ENCODE measurements at places on chromosomes 4 and X.

- no peak for DNase-seq
Measured at GRCh38 chr4:152938237-152938947, 2.3 kb downstream of the FHDC1 start.

DNA sequence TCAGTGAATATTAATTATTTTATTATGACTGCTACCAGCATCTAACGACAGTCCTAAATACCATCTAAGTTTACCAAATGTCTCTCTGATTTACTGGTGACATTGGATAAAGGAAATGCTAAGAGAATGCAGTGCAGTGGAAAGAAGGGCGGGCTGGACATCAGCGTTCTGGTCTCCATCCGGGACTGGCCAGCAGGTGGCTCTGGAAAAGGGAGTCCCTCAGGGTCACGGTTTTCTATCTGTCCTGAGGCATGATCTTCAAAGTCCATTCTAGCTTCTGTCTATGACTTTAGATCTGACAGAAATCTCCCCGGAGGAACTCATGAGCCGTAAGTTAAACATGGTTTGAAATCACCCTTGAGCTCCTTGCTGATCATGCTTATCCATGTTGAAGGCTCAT is 3.3 kb downstream of the TRIM2 start:
- DNase-seq = no peak

- DNase-seq = no peak
Measured at GRCh38 chr4:145730026-145730425, 50.1 kb downstream of the C4orf51 start.

DNA sequence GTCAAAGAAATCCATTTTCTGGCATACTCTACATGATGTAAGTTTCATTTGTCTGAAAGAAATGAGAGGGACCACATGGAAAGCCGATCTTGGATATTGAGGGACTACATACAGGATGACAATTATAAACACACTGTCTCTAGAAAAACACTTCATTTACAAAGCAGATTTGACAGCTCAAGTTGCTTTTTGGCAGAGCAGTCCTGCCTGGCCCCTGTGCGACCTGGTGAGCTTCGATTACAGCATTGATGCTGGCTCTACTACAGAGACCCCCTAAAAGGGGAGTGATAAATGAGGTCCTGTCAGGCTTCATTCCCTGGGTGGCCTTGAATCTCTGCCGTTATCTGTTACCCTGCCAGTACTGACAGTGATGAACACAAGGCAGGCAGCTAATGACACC is 215.2 kb upstream of the NOCT start:
- no peak for DNase-seq

DNA sequence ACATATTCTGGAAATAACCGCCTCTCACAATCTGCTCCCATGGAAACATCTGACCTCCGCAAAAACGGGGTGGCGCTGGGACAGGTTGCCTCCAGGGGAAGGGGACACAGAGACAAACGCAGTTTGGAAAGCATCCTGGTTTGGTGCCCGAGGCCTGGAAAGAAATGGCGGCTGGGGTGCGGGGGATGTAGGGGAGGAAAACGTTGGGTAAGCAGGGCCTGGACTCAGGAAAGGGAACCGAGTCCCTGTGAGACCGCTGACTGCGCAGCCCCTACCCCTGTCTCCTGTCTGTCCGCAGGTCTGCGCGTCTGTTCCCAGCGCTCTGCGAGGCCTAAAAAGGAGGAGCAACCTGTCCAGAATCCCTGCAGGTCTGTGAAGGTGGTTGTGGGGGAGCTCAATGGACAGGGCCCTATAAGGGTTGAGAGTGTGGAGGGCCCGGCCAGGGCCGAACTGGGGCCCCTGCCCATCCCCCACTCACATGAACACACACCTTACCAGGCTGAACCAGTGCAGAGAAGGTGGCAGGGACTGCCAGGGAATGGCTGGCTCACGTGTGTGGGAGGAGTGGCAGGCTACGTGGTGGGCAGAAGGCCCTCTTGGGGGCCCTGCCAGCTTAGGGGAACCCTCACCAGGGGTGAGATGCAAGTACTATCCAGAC is 672 bp downstream of the TCEAL3 start:
- DNase-seq = peak; percentile 2

DNA sequence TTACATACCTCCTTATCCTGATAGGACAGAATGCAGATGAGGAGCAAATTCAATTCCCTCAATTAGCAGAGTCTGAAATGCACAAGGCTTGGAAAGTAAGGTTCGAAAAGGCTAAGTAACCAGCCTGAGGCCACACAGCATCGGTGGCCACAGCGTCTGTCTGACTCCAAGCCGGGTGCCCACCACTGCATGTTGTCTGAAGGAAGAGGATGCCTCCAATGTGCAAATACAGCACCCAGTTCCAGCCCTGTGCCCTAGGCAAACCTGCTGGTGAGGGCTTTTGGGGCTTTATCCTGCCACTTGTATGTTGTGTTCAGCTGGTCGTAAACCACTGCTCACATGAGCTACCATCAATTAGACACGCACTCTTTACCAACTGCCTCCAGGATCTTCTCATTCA is 48.6 kb upstream of the PPP2R2C start:
- DNase-seq = no peak

- DNase-seq = no peak
Measured at GRCh38 chrX:30283456-30284200, 25.6 kb downstream of the NR0B1 start.

GRCh38 chr4:182776376-182777105 is 140.6 kb downstream of the DCTD start:
- no peak for DNase-seq

DNA sequence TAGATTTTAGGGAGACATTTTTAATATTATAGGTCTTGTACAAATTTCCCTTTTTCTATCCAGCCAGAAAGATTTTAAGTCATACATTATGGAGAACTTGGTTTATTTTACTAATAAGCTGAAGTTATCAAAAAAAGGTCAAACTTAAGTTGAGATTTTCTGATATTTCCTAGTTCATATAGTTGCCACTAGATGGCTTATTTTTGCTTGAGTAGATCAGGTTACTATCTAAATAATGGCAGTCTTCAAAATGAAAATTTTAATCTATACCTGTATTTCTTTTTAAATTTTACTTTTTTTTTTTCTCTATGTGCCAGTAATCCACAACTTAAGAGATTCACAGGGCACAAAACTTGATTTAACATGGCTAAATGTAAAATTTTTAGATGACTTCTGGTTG is 52.3 kb downstream of the USP9X start:
- DNase-seq = no peak

DNA sequence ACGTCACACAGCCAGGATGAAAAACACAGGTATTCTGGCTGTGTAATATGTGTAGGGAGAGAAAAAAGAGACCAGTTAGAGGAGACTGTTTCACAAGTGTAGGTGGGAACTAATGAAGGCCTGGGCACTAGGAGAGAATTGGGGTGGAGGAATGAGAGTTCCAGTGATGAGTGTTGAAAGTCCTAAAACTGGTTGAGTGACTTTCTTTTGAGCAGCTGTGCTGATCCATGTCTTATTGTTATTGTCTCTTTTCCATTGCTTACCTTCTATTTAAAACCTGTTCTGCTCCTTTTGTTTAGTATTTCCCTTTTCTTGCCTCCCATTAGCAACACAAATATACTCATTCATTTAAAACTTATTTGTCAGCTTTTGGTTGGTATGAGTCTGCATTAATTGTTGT is 88.7 kb downstream of the PDLIM5 start:
- no peak for DNase-seq

GRCh38 chr4:7554905-7555304 is 120.2 kb upstream of the PSAPL1 start:
- DNase-seq = no peak

DNA sequence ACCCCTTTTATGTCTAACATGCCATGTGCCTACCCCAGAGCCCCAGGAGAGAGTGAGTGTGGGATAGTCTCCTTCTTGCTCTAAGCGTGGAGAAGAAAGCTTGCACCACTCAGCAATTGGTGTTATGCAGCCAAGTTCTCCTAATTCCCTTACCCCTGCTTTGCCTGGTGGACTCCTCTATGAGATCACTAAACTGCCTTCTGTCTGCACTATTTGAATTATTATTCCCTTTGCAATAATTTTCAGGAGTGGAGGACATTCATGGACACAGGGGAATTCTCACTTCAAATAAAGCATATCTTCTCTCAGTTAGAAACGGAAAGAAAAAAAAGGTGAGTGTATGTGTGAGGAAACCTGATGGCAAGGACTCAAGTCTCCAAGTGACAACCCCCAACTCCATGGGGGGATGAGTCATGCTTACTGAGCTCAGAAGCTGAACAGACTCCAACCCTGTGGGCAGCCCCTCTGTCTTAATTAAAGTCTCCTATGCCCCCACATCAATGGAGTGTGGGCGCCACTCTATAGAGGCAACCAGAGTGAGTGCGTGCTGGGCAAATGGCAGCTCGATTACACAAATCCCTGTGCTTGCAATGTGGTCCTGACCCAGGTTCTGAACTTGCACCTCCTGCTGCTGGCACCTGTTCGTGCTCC is 381.9 kb downstream of the RAB28 start:
- DNase-seq = no peak

DNA sequence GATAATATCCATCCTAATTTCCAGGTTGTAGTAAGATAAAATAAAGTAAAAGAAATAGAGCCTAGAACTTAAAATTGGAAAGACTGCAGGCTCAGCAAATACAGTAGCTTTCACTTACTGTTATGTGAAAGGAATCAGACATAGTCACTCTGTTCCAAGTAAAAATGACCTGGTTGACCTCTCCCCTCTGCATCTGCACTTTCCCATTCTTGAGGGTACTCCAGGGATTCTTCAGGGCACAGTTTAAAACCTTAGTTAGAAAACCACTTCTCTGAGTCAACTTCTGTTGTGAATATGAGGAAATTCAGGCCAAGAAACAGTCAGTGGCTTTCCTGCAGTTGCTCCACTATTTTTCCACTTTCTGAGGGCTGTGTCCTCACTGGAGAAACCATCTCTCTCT is 42.9 kb downstream of the FRAS1 start:
- DNase-seq = no peak
